ENCODE measurements at places on chromosomes 2 and 18.

GRCh38 chr18:35500113-35500512 lies 2.4 kb upstream of the INO80C start:
- DNase-seq, result no peak

GRCh38 chr2:170827841-170828532 lies 11.3 kb downstream of the GAD1 start:
- DNase-seq, result no peak

DNA sequence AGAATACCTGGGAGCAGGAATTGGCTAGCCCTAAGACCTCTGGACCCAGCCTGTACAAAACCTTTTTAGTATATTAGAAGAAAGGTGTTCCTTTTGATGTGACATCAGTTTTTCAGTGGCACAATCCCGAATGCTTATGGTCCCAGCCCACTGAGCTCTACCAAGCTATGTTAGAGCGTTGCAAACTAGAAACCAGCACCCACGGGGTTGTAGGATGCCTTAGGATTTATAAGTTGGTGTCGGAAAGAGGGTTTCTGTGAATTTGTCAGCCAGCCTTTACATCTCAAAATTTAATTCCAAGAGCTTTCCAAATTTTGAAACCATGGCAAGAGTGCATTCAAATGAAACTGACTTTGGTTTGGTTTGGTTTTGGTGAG lies 499 bp upstream of the LMAN1 start:
- no peak for DNase-seq

- no peak for DNase-seq
These were observed 6.4 kb upstream of the SH3BP4 start for GRCh38 chr2:234945339-234945873.

DNA sequence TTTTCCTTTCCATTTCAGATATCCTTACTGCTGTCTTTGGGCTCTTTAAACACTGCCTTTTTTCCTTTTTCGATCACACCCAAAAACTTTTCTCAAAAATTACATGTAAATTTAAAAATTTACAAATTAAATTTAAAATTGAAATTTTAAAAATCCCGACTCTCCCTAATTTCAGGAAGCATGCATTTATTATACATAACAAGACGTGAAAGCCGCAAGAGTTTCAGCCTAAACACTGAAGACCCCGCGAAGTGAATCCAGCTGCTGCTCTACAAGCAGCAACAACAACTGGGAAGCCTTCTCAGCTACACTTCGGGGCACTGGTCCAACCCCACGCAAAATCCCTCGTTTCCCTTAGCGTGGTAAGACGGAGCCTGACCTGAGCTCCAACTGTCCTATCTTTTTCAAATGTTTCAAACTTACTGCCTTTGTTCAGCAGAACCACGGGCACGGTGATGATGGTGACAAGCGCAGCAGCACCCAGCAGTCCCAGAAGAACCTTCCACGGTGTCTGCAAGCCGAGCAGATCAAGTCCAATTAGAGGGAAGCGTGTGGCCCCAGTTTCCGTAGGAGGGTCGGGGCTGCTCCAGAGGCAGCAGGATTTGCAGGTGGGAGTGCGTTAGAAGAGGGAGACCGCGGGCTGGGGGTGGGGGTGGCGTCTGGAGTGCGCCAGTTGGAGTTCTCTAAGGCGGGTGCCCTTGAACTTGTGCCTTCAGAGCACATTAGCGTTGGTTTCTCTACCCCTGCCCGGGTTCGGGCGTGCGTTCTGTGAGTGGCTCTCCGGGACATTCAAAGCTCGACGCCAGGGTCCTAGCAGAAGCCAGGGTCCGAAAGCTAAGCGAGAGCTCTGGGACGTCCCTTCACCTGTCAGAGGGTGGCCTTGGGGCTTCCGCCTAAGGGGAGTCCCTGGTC lies 783 bp downstream of the DPP4 start:
- DNase-seq, result peak; percentile 18

- DNase-seq, result peak; percentile 39
These were observed 3.6 kb upstream of the TFCP2L1 start for GRCh38 chr2:121288454-121289231.

- DNase-seq, result no peak
These were observed 245.2 kb upstream of the REG3G start for GRCh38 chr2:78780256-78780655.
